T-helper 22 cell (primary cell): ENCODE measurements at places on chromosomes 16 and 17.

GRCh38 chr17:45306623-45307022, 10.2 kb downstream of the MAP3K14 start:
- no peak for DNase-seq

DNA sequence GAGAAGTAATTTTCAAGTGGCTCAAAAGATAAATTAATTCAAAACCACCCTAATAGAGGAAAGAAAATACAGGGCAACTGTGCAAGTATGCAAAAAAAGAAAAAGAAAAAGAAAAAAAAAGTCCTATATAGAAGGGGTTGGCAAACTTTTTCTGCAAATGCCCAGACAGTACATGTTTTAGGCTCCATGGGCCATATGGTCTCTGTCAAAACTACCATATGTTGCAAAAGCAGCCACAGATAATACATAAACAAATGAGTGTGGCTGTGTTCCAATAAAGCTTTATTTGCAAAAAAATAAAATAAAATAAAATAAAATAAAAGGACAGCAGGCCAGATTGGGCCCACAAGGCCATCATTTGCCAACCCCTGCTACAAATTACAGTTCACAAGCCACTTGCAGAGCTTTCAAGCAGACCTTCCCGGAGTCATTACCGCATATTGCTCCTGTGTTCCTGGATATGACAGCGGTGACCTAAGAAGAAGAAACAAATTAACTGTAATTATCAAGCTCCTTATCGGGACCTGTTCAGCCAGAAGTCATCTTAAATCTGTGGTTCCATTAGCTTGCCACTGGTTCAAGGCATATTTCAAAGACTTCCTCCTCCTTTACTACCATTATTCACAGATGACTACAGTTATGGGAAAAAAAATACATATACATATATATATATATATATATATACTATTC, 15.9 kb downstream of the ZC3H7A start:
- no peak for DNase-seq

- DNase-seq, result no peak
Observed at GRCh38 chr16:56300891-56301850, 109.9 kb downstream of the GNAO1 start.

- DNase-seq, result no peak
Observed at GRCh38 chr16:24497440-24497839, 41.9 kb upstream of the RBBP6 start.

- DNase-seq, result peak; percentile 33
Observed at GRCh38 chr17:78970834-78971755, 8.6 kb downstream of the LGALS3BP start.

GRCh38 chr17:66689221-66689620, 145.7 kb upstream of the CACNG5 start:
- DNase-seq, result no peak

- no peak for DNase-seq
Observed at GRCh38 chr17:17497845-17498520, 1.8 kb upstream of the RASD1 start.

DNA sequence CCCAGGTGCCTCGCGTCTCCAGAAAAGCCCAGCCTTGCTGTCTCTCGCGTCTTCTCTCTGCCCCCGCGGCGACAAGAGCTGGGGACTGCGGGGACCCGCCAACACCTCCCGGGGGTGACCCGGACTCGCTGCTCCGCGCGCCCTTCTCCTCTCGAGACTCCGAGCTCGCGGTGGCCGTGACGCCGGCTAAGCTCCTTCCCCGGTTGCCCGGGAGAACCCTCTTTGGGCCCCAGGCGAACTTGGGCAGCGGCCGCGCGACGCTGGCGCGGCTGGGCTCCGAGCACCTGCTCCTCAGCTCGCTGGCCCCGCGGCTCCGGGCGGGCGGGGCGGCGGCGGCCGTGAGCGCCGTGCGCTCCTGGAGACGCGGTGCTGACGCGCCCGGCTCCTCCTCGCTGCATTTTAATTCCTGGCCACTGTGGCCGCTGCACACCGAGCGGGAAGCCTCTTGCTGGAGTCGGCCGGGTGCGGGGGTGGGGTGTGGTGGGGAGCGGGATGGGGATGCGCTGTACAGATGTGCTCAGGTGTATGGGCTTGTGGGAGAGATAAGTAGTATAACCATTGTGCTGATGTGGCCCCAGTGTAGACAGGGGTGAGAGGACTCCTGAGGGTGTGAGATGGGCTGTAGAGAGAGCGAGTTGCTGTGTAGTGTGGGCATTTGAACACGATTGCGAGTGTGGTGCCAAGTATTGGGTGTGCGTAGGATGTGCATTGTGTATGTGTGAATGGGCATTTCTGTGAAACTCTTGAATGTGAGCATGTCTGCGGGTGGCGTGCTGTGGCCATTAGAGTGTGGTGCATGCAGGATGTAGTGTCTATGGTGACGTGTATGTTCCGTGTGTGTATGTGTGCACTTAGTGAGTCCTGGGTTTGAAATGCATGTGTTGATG, at the start of gene ASIC2:
Gene ASIC2 (minus strand): TSS at position 315 of the 887 bp plus-strand sequence.
- no peak for DNase-seq

- peak; percentile 35 for DNase-seq
Observed at GRCh38 chr17:82216301-82217119, 3.9 kb upstream of the CCDC57 start.
